ENCODE measurements at places on chromosomes 7 and 10. TPM values are rescaled to one million over a fixed set of nuclear protein-coding genes. Genes with fewer than 3 reads are reported as not detected.
A peak's percentile ranks its signal among the peaks of the same experiment; 100 is the strongest.

DNA sequence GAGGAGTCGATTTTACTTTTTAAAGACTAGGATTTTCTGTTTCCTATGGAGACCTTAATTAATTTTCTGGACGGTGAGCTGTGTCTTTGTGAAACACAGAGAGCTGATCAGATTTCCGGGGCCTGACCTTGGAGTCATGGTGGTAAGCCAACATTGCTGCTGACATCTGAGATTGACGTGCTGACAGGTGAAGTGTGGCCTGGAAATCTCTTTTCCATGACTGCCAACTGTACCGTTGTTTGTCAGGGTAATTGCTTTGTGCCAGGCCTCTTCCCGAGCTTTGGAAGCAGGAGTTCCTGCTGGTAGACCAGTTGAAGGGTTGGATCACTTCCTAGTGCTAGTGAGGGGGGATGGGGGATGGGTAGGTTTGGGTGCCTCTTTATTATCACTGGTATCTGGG is 71.2 kb downstream of the ADRA2A start:
- DNase-seq, result no peak

Gene FANK1
- 18.1 TPM for total RNA-seq

- no peak for DNase-seq
Observed at GRCh38 chr7:130957137-130957513, 223.1 kb upstream of the KLF14 start.

DNA sequence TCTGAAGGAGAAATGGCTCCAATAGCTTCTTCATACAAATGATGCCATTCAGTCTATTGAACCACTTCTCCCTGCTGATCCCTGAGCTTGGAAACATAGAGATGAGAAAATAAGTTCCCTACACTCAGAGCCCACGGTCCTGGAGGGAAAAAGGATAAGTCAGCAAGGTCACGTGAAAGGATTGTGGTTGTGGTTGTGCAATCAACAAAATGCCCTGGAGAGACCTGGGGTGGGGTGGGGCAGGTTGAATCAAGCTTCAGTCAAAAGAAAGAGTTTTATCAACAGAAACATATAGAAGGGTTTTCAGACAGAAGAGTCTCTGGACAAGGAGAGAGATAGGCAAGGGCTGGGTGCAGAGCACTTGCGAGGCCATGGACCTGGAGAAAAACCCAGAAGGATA is 30.1 kb downstream of the C10orf90 start:
- DNase-seq, result no peak

Gene LIPN
- not detected for total RNA-seq

Gene NUDT13
- 1.9 TPM for total RNA-seq

Gene MALRD1
- total RNA-seq, result 0.96 TPM

- peak; percentile 96 for DNase-seq
Observed at GRCh38 chr7:99953649-99954048, 22.2 kb downstream of the AZGP1 start.

- peak; percentile 62 for DNase-seq
Observed at GRCh38 chr10:63465293-63466143, at the start of gene JMJD1C. Gene JMJD1C (minus strand): TSS chr10:63465977. CDS start chr10:63465662, 315 bp downstream.

Gene ZC3HAV1L
- total RNA-seq, result 12.5 TPM

GRCh38 chr7:49790209-49790608 is 16.8 kb downstream of the VWC2 start:
- DNase-seq, result no peak

DNA sequence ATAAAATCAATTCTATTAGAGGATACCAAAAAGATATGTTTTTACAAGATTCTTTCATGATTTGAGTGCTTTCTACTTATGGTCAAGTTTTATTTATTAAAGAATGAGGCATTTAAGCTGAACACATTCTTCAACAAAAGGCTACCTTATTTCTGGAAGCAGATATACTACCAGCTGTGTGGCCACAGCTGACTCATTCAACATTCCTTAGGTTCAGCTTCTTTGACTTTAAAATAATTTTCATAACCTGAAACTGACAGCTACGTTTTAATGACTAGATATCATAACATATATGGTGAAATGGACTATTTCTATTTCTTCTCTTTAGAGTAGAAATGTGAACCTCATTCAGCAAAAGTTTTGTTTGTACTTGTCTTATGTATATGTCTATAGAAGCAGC is 414.2 kb upstream of the SEMA3C start:
- no peak for DNase-seq

Gene MMRN2
- total RNA-seq, result 60.3 TPM

DNA sequence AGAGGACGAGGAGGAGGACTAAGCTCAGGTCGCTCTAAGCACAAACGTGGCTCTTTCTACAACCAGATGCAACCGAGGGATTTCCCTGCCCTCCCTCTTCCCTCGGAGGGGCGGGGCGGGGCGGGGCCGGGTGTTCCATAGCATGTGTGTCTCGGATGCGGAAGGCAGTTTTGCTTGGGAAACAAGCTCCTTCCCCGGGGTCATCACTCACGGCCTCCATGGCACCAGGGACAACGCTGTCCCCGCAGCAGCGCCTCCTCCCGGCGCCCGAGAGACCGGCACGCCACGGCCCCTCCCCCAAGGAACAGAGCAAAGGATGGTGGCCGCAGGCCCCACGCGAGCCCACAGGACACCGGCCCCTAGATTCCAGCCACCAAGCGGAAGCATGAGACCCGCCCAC is 110.5 kb downstream of the PAXIP1 start:
- DNase-seq, result no peak

Gene SGPL1
- 36.4 TPM for total RNA-seq

- no peak for DNase-seq
Observed at GRCh38 chr7:129831424-129832058, 121.2 kb downstream of the UBE2H start.

- DNase-seq, result no peak
Observed at GRCh38 chr7:24970676-24971075, 9.3 kb downstream of the OSBPL3 start.

GRCh38 chr10:108789336-108789735 is 1134.0 kb downstream of the XPNPEP1 start:
- no peak for DNase-seq

- no peak for DNase-seq
Observed at GRCh38 chr7:155293721-155294510, 3.8 kb upstream of the INSIG1 start.

Gene SLC18A2
- not detected for total RNA-seq

- no peak for DNase-seq
Observed at GRCh38 chr10:79436066-79436849, 9.2 kb downstream of the ZCCHC24 start.

DNA sequence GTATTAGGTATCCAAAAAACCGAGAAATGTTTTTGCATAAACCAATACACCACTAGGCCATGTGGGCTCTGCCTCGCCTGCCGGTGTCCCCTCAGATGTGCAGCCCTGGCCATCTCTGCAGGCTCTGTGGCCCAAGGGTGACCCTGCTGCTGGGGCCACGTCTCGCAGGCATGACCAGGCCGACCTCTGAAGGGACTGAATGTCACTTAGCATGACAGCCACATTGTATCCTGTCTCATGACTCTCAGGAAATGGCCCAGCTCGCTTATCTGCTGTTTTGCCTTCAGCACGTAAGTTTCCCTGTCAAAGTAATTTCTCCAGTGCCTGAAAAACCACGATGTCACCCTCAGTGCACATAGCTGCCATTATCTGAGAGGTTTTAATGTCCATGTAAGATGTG is 49.5 kb upstream of the ZNF32 start:
- no peak for DNase-seq

Gene MBL2
- total RNA-seq, result not detected

DNA sequence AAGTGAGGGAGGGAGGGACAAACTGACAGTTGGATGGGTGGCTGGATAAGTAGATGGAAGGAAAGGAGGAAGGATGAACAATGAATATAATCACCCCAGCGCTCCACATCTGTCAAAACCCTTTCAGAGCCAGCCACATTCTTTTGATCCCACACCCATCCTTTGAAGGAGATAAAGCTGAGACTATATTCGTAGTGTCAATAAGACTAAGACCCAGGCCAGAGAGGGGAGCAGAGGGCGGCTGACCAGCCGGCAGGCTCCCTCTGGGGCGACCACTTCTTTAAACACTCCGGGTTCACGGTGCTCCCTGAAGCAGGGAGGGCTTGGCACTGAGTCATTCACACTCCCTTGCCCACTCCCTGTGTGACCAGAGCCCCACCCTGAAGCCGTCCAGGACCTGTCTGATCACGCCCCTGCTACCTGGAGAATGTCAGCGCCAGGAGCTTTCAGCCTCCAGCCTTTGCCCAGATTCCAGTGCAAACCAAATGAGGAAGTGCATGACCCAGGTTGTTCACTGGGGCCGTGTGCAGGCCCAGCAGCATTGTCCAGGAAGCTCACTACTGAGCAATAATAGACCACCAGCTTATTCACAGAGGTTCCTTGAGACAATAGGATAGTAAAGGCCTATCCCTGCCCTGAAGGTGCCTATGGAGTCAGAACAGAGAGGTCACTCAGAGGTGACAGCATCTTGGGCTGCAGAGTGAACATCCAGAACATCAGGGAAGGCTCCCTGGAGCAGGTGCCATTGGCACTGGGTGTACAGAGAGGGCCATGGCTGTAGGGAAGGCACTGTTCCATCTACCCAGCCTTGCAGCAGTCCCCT is 34.4 kb downstream of the UNC5B start:
- DNase-seq, result no peak

Gene PSD
- 13.4 TPM for total RNA-seq
